ENCODE measurements at places on chromosomes 2 and 18.
A peak's percentile ranks its signal among the peaks of the same experiment; 100 is the strongest.

DNA sequence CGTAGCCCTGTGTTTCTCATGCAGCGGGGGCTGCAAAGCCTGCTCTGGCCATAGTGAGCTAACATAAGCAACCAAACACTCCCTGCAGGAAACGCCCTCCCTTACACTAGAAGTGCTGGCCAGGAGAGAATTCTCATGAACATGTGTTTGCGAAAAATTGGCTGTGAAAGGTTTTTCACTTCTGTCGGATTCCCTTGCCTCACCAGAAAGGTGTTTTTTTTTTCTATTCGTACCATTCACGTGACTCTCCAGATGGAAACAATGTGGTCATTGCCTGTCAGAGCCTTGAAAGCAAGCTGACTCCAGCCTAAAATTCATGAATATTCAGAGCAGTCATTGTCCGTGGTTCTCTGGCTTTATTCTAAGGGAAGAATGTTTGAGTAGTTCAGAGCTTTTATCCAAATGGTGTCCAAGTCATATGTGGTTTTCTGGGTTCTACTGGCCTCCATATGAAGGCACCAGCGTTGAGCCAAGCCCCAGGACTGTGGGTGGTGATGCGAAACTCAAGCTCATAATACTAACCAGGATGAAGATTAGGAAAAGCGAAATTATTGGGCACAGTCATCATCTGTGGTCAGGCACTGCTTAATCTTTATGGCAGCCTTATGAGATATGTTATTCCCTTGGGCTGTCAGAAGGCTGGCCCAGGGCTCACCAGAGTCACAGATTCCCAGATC is 236.4 kb downstream of the ALPK2 start:
- no peak for DNase-seq

DNA sequence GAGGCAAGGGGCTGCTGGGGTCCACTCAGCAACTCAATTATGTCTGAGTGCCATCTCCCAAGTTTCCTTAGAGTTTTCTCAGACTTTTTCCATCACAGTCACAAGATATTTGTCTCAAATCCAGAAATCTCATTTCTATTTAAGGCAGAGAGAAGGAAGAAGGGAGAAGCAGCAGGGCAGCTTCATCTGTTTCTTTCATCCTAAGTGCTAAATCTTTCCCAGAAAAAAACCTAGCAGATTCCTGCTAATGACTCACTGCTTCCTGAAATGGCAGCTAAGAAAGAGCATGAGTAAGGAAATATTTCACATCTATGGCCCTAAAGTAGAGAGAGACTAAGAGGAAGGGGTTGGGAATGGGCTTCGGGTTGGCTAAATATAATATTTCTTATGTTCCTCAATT is 88.0 kb downstream of the KYNU start:
- DNase-seq = no peak

DNA sequence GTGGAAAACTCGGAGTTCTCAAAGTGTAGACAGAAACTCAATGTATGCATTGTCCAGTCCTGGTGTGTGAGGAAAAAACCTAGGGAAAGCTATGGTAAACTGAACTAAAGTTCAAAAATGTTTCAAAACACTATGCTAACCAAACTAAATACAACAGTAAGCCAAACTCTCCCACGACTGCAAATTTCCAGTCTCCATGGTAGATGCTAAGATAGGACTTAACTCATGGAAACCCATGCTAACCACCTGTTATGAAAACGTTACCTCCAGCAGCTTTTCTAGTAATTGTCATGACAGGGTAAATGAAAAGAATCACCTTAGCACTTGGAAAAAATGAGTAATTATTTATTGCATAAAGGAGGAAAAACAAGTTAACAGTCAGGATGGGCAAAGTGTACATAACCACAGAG is 135.7 kb upstream of the EPC2 start:
- DNase-seq = no peak

GRCh38 chr2:109700680-109701274 is 86.6 kb downstream of the SOWAHC start:
- no peak for DNase-seq

DNA sequence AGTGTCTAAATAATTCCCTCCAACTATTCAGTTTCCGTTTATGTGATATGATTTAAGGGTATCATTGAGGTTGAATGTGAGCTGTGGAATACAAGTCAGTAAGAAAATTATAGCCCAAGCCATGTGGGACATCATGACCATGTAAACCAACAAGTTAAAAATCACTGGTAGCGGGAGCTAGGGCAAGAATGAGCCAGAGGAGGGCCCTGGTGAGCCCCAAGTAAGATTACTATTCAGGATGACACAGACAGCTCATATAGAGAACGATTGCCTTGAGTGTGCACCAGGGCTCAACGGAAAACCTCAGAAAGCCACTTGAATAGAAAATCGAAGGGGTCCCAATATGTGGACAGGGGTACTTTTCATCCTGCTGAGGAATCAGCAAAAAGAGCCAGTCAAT is 87.8 kb upstream of the RBMS1 start:
- DNase-seq = no peak

- DNase-seq = no peak
Observed at GRCh38 chr18:46659484-46659883, 2.5 kb upstream of the LOXHD1 start.

GRCh38 chr18:12492907-12493306 is 85.2 kb downstream of the PRELID3A start:
- no peak for DNase-seq

DNA sequence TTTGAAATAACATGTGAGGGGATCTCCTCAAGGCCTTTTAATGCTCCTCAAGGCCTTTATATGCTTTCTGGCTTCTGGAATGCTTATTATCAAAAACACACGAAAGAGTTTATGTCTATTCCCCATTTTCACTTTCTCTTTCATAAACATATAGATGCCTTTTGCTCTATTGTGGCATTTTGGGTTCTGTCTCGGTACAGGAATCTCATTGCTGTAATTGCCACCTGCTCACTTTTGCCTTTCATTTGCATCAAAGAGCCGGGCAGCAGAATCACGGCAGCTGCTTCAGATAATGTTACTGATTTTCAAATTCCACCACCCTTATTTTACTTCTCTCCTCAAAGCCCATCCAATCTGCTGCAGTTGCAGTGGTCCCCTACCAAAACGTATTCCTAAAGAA is 54.8 kb upstream of the LPIN2 start:
- no peak for DNase-seq

DNA sequence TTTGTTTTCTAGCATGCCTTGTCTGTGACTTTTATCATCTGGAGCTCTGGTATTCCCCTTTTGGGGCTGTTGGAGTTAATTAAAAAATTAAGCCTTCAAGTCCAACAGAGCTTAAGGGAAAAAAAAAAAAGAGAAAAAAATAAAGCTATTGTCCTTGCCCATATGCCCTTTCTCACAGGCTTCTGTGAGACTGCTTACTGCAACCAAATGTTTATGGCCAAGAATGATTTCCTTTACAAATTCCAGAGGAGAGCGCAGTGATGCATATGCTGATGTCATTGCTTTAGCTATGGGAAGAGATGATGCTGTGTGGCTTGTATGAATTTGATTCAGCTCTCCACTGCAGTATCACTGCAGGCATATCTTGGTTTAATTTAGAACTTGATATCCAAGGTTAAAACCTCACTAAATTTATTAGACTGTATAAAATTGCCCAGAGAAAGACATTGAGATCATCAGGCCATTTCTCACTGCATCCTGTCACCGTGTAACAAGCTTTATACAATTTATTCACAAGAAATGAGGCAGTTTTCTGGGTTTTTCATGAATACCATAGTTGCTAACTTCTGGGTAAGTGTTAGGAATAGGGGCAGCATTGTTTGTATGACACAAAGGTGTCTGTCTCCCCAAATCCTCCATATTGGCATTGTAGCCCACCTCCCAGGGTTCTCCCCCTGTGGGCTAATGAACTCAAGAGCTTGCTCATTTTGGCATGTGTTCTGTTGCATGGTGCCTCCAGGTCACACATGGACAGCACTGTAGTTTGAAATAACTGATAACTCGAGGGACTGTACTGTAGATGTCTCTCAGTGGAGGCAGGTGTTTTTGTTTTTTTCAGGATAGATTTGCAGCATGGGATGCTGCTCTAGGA is 85.0 kb downstream of the TANC1 start:
- DNase-seq = no peak

DNA sequence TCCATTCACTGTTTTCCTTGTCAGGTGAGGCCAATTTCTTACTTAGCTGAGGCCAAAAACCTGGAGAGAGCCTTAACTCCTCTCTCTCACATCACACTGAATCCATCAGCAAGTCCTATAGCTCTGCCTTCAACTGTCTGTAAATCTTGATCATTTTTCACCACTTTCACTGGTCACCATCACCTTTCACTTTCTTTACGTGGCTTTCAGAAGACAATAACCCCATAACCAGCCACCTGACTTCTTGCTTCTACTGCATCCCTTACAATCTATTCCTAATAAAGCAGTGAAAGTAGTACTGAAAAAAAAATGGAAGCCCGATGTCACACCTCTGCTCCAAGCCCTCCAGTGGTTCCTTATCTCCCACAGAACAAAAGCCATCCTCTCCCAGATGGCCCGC is 7.7 kb downstream of the LOXL3 start:
- DNase-seq = no peak

DNA sequence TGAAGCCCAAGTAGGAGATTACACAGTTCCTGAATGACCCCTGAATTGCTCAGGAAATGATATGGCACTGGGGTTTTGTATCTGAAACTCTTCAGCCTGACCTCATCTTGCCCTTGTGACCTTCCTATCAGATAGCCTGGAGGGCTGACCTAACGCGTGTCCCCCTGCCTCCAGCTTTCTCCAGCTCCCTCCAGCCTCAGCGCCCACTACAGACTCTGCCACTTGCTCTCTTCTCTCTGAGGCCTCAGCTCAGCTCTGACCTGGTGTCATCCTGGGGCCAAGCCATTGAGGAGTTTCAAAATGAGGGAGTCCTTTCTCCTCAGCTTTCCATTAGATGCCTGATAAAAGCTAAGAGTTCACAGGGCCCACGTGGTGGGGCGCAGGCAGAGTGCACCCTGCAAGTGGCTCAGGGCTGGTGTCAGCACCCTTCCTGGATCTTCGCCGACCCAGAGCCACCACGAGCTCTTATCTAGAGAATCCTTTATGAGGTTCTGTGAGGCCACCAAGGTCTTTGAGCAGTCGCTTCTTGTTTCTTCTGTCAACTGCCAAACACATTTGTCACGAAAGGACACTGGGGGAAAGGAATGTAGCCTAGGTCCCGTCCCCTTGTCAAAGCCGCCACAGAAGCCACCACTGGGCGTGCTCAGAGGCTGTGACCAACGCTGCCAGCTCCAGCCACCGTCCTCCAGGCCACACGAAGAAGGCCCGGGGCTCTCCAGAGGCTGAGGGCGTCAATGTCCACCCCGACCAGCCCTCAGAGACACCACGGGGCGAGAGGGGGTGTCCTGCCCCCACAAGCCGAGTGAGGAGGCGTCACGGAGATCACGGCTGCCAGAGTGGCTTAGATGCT is 131.3 kb upstream of the GPC1 start:
- no peak for DNase-seq

- DNase-seq = no peak
Observed at GRCh38 chr2:12257476-12257875, 459.3 kb upstream of the TRIB2 start.

GRCh38 chr2:216588861-216589710 is 44.1 kb upstream of the IGFBP2 start:
- no peak for DNase-seq

- DNase-seq = no peak
Observed at GRCh38 chr2:50746526-50746925, 285.4 kb downstream of the NRXN1 start.

DNA sequence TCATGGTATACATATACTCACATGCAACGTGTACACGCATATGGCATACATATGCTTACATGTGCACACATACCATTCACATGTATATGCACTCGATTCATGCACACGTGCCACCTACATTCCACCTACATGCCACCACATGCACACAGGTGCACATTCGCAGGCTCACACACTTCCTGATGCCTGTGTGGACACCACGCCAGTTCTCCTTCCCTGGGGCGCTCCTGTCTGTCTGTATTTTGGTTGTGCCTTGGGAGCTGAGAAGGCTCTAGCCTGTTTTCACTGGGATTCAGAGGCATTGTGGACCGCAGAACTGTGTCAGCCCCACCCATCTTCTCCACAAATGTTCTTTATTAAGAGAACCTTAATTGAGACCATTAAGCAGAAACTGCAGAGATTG is 96.6 kb upstream of the CTDP1 start:
- DNase-seq = no peak

- DNase-seq = peak; percentile 75
Observed at GRCh38 chr2:68734688-68735525, at the start of gene ARHGAP25. Gene ARHGAP25 (plus strand): TSS chr2:68734811. CDS start chr2:68735200, 389 bp downstream.

DNA sequence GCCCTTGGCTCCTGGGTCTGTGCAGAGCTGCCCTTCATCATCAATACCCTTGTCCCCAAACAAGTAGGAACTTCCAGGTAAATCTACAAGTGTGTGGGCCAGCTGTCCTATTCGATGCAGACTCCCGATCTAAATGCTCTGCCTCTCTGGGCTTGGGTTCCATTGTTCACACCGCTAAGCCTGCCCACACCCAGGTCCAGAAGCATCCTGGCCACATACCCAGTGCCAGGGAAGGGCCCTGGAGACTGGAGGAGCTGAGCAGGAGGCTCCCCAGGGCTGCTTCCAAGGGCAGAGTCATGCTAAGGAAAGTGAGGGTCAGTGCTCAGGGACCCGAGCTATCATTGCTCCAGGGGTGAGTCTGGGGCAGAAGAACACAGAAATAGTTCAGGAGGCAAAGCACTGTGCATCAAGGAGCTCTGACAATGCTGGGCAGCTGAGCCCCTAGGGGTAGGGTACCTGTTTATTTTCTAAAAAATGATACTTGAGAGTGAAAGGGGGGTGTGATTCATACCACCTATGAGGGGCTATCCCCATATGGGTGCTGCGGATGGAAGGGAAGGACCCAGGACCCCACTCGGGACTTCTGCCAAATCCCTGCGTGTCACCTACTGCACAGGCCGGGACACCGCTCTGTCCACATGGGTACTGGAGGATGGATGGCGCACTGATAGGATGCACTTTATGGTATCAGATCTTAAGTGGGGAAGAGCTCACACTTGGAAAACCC is 25.8 kb upstream of the TWIST2 start:
- no peak for DNase-seq

DNA sequence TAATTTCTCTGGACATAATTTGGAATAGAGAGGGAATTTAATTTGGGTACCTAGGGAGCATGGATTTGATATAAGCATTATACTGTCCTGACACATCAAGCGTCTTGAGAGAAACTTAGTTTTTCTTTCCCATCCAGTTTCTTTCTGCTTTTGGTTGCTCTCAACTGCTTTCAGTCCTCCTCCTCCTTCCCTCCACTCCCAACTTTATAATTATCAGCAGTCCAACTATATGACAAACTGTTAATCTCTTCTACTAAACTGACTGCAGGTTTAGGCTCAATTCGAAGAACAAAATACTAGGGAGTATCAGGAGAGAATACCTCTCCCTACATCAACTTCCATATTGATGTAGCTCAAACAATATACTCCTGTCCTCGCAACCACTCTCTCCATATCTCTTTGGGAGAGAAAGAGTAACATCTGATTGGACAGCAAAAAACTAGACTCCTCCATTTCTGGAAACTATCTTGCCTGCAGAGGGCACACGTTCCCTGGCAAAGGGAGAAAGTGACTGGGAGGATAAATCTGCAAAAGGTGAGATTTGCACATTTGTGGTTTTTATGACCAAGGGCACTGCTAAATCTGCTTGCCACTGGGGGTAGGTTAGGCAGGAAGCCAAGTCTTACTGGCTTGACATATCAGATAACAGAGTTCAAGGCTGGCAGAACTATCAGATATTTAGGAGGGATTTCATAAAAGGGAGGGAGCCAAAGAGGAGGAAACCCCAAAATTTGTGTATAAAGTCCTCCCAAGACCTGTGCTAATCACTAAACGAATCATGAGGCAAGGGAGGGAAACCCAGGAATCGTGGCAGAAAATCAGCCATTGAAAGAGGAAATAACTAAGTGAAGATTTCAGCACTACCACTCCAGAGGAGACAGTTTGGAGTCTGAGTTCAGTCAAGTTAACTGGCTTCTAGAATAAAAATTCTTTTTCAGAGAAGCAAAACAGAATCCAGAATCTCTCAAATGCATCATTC is 40.0 kb downstream of the ICA1L start:
- DNase-seq = peak; percentile 80
